ENCODE measurements at places on chromosomes 2 and 18.

DNA sequence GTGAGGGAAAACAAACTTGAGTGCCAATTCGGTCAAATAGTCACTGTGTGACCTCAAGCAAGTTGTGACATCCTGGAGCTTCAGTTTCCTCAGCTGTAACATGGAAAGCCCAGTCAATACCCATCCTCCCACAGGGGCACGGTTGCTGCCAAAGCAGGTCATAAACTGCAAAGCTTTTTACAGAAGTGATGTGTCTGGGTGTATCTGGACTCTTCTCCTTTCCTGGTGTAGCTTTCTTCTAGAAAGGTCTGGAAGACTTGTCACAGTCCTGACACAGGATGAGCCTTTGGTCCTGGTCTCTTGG is 4.2 kb upstream of the AFF3 start:
- no peak for DNase-seq

DNA sequence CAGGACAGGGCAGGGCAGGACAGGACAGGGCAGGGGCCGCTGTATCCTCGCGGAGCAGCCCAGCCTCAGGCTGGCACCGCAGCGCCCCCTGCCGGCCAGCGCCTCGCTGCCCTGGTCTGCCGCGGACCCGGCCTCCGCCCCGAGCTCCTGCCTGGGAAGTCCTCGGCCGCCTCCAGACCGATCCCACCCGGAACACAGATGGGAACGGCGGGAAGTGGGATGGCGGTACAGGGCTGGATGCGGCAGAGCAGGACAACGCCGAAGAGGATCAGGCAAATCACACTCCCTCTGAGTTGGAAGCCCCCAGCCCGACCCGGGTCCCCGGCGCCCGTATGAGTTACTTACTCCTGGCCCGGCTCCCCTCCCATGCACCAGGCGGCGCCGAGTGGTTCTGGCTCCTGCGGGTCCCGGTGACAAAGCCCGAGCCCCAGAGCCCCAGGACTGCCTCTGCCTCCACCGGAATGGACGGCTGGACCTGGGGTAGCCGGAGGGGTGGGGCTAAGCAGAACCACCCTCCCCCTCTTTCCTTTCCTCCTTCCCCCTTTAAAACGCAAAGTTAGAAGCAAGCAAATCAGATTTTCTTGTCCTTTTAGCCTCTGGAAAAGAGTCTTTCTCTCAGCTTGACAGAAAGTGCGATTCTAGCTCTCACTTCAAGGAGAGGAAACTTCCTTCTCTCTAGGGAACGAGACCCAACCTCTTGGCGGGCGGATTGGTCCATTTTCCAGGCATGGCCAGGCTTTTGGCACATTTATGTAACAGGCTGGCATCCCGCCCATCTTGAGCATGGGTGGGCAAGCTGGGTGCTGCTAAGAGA is at the start of gene TP53I3:
Gene TP53I3 (minus strand): TSS at position 449 of the 814 bp plus-strand sequence. CDS start 508 bp downstream, outside the sequence.
- peak; percentile 93 for DNase-seq

GRCh38 chr2:13240061-13240460 is 523.3 kb downstream of the TRIB2 start:
- no peak for DNase-seq

DNA sequence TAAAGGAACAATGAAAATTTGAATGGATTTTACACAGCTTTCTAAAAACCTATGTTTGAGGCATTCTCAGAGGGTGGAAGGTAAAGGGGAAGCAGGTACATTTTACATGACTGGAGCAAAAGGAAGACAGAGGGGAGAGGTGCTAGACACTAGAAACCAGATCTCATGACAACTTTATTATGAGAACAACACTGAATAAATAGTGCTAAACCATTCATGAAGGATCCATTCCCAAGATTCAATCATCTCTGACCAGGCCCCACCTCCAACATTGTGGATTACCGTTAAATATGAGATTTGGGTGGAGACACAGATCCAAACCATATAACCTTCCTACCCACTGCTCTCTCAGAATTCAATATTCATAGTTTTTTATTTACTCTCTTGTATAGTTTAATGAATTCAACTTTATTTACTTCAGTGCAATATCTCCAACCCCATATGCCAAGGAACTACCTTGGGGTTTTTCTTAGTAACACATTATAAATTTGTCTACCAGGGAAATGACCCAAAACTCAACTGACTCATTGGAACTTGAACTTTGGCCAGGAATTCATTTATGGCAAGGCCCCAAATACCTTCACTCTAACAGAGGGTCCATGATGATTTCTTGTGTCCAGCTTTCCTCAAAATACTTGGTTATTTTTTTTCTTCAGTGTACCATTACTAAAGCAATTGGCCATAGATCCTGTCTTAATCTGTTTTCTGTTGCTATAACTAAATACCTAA is 317.8 kb downstream of the GULP1 start:
- no peak for DNase-seq

DNA sequence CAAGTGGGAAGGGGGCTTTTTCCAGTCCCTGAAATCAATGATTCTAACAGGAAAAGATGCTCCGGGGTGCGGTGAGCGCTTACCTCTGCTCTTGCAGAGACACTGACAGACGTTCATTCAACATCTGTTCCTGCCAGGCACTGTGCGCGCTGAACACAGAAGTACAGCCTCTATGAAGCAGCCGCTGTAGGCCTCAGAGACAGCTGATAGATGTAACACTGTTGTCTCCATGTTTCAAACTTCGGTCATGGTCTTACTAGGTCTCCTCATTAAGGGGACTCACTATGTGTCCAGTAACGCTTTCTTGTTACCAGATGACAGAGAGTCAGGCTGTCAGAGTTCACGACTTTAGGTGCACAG is 649 bp upstream of the CLIP4 start:
- no peak for DNase-seq

GRCh38 chr2:207546822-207547221 is 17.1 kb downstream of the CREB1 start:
- DNase-seq: no peak

DNA sequence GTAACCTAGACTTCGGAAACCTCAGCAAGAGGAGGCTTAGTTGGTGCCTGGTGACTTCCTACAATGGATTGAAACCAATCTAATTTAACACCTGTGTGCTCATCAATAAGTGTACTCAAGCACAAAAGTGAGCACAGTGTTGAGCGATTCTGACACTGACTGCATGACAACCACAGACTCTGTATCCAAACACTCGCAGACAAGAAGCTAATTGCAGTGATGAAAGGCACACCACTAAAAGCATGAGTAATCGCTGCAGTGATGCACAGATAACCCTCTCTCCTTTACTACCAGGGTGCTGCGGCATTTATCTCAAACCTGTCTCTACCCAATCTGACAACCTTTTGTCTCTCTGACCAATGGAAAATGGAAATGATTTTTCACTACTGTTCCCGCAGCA is 168.1 kb downstream of the AFF3 start:
- DNase-seq: no peak

DNA sequence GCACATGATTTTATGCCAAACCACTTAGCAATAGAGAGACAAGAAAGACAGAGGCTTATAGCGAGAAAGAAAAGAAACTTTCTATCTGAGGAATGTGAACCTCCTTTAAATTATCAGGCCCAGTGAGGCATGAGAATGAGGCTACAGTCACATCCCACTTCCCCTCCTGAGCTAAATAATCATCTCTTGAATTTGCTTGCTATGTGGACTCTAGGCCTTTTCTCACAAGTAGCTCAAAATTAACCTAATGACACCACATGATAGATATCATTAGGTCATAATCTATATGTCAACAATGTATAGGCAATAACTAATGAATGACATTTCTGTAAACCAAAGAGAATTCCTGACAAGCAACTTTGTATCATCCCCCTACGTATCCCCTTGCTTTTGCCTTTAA is 301.5 kb upstream of the MGAT5 start:
- DNase-seq: no peak

DNA sequence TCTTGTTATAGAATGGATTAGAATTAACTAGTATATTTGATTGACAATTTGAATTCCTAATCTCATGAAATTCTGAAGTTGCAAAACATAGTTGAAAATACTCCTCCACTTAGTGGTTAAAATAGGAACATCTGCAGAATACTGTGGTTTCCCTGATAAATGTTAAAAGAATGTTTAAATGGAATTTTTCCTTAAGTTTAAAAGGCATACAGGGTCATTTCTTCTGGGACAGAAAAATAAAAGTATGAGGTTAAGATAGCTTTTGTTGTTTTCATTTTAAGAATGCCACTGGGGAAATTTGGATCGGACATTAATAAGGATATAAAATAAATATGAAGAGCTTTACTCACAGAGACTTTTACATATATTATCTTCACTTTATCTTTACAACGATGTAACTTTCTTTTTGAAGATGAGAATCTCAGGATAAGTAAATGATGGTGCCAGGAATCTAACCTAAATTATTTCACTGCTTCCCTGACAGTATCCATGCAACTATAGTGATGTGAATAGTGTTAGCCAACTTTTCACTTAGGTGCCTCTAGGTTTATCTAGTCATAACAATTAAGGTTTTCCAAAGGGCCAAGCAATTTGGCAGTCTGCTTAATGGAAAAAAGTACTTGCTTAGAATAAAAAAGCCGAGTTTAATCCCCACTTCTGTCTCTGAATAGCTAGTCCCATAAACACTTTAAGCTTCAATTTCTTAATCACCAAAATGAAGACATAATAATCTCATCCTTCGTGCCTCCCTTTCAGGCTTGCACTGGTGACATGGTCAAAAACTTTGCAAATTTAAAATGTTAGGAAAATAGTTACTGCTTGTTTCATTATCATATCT is 151.8 kb upstream of the STK17B start:
- DNase-seq: no peak

- DNase-seq: no peak
Observed at GRCh38 chr2:49404108-49404507, 249.8 kb upstream of the FSHR start.

DNA sequence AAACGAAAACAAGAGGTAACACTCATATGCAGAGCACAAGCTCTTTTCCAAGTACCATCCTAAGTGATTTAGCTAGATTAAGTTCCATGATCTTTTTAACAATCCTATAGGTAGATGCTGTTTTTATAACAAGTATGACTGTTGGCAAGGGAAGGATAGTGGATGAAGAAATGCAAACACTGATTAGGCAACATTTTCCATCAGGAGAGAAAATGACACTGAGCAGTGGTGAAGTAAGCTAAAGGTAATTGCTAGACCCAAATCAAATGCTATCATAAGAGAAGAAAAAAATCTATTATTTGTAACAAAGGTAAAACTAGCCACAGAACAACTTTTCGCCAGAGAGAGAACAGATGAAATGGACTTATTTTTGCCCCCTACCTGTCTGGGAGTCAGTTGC is 34.3 kb upstream of the BARD1 start:
- no peak for DNase-seq

DNA sequence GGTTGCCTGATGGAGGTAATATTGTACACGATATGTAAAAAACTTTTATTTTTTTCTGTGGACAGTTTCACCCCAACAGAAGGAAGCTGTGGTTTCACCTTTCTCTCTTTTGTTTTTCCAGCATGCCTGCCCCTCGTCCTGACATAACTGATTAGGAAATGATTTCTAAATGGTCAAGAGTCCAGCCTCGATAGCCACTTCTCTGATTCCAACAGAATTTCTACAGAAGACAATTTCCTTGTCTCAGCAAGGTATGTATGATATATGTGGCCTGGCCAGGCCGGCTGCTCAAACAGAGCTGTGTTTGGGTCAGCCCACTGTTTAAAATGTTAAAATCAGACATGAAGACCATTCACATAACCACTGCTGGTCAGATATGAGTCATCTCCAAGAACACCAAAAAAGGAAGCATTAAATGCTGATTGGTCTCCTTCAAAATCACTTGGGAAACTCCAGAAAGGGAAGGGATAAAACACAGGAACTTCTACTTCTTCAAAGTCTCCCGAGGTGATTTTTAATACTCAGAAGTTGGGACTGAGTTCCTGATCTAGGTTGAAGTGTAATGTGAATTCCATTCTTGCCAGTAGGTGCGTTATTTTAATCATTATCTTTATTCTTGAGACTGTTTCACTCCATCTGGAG is 22.3 kb downstream of the ATP8B1 start:
- no peak for DNase-seq

- DNase-seq: no peak
Observed at GRCh38 chr2:129103936-129104878, 785.5 kb upstream of the HS6ST1 start.

- no peak for DNase-seq
Observed at GRCh38 chr18:49745045-49746014, 68.0 kb downstream of the ACAA2 start.

DNA sequence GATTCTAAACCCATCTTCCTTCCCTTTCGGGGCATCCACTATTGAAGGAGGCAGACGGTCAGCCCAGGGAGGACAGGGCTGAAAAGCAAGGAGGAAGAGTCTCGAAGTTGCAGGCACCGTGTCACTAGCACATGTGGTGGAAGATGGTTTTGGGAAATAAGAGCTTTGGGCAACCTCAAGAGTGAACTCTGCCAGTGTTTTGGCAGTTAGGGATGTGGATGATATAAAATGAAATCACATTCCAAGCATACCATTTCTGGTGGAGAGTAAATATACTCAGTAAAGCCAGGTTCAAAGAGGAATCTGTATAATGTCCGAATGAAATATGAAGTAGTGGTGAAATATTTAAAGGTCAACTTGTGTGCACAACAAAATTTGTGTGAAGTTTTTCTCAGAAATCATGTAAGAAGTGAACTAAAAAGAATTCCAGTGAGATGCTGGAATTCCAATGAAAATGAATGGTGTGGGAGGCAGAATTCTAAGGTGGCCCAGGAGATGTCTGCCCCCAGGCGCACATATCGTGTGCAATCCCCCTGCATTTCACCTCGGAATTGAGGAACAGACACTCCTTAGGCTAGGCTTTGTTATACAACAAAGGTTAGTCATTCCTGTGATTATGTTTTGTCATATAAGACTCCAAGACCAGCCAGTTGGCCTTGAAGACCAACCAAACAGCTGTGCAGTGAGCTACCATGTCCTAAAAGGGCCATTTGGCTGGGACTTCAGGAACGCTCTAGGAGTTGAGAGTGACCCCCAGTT is 147.1 kb downstream of the SH3BP4 start:
- no peak for DNase-seq

DNA sequence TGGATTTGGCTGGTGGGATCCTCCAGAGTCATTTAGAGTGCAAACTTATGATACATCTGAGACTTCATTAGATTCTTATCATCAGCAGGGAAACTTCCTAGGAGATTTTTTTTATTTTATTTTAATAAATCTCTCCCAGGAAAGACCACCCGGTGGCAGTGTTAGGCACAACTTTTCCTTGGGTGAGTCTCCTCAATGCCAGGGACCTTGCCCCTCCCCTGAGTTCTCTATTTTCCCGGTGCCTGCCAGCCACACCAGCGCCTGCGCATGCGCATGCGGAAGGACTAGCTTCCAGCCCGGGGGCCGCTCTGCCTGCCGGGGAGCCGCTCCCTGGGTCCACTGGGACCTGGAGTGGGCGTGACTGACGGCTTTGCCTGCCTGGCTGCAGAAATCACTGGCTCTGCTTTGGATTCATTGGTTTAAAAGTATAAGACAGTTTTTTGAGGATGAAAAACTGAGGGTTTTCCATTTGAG is 86.6 kb downstream of the TMEM182 start:
- no peak for DNase-seq

- no peak for DNase-seq
Observed at GRCh38 chr2:9370746-9371145, 52.6 kb downstream of the ITGB1BP1 start.

- no peak for DNase-seq
Observed at GRCh38 chr2:179580378-179581146, 280.9 kb downstream of the ZNF385B start.

Measured in activated B cell treated with CpG ODN at 0.5 μM for 24 hours (primary cell).